ENCODE measurements at places on chromosomes 4 and X.

DNA sequence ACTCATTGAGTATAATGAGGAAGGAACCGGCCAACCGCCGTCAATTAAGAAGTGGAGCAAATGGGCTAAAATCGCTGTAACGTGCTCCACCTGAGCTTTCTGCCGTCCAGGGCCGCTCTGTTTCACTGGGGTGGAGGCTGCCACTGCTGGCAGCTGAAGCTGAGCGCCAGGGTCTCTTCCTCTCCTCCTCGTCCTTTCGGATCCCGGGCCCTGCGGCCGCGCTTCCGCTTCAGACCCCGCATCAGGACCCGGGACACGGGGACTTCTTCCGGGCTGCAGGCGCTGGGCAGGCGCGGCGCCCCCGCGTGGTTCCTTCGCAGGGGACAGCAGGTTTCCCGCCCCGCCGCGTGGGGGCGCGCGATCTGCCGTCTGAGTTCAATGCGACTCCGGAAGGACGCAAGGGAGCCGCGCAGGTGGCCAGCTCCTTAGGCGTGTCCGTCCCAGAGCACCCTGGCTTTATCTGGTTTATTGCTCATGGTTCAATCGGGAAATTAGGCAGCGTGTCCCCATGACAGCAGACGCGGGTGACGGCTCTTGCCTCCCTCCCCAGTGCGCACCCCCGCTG, 519.8 kb downstream of the TRIML1 start:
- DNase-seq = no peak

GRCh38 chr4:40953283-40954087, 203.7 kb downstream of the NSUN7 start:
- DNase-seq = no peak

DNA sequence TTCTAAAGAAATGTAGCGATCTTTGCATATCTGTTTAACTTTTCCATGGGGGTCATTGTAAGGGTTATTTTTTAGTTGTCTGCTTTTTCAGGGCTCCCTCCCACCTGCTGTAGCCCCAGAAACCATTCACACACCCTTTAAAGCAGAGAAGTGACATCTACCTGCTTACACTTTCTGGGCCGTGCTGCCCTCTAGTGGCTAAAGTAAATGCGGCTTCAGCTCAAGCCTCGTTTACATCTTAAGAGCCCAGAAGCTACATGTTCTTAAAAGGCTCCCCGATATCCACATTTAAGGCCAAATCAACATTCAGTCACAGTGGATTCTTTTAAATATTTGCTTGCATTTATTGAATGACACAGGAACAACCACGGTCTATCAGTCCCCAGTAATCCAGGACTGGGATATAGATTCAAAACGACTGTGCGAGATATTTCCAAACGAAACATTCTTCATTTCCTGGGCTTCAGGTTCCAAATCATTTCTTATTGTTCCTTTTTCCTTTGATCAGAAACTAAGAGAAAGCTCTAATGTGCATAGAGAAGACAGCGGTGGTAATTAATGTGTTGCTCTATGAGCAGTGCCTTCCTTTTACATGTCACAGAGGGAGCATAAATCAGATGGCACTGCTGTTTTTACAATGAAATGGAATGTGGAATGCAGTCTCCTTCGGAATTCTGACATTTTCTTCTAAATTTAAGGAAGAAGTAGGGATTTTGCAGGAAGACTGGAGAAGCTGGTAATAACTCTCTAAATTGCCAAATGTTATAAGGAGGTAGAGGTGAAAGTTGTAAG, 119.9 kb downstream of the RASGEF1B start:
- DNase-seq = peak; percentile 57

DNA sequence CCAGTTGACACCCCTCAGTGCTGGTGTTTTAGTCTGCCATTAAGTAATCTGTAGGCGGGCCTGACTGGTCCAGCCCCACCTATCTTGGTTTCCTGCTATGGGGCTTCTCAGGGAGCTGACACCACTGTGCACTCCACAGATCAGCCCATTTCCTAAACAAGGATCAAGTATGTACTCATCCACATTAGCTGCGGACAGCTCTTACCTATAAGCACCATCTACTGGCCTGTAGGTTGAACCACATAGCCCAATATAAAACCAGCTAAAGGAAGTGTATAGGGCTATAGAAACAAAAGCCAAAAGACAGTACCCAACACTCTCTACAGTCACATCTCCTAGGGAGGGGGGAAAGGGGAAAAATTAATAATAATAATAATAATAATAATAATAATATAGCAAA, 353.5 kb upstream of the CXorf51B start:
- no peak for DNase-seq

- DNase-seq = peak; percentile 42
Measured at GRCh38 chr4:181200076-181200475, 1043.1 kb upstream of the TENM3 start.

GRCh38 chr4:56906489-56907393, 959 bp upstream of the REST start:
- peak; percentile 4 for DNase-seq

DNA sequence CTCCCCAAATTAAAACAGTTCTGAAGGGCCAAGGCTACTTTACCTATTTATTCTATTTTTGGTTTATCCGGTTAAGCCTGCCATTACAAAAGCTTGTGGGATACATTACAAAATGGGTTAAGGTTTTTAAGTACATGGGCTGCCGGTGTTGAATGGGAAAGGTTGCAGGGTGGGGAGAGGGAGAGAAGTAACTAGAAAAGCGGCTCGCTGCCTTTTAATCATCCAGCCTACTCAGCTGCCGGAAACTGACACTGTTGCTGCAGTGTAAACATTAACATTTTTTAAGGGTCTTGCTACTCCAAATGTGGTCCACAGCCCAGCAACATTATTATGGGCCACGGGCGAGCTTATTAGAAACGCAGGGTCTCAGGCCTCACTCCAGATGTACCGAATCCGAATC, 1.5 kb upstream of the IL1RAPL1 start:
- no peak for DNase-seq

DNA sequence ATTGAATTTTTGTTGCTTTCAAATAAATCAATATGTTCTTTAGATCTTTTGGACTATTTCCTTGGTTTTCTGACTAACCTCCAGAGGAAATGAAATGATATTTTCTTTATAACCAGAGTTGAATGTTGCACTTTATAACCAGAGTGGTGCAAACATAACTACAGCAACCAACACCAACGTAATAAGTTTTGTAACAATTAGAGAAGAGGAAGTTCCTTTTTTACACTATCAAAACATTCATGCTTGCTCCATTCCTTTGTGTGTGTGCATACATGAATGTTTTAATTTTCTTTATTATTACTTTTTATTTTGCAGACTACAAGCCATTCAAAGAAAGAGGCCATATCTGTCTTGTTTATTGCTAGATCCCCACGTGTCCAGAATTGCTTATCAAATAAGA, 193.0 kb upstream of the PPP3CA start:
- DNase-seq = no peak

DNA sequence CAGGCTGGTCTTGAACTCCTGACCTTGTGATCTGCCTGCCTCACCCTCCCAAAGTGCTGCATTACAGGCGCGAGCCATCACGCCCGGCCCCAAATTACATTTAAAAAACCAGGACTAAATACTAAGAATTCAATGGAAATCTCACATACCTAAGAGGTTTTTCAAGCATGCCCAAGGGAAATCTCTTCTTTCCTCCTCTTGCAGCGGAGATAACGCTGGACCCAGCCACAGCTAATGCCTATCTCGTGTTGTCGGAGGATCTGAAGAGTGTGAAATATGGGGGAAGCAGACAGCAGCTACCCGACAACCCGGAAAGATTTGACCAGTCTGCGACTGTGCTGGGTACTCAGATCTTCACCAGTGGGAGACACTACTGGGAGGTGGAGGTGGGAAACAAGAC, 7.4 kb downstream of the TRIML1 start:
- no peak for DNase-seq

DNA sequence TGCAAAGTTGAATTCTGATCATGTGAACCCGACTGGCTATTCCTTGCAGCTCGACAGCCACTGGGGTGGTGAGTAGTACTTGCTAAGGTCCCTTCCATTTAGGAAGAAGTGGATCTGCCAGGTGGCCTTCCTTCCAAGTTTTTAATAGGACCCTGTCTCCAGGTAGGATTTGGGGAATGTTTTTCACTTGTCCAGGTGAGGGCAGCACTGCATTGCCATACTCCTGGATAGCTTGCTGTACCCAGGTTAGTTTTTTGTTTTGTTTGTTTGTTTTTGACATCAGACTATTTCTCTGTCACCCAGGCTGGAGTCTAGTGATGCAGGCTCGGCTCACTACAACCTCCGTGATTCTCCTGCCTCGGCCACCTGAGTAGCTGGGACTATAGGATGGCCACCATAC, 29.8 kb downstream of the SAGE1 start:
- DNase-seq = peak; percentile 2

DNA sequence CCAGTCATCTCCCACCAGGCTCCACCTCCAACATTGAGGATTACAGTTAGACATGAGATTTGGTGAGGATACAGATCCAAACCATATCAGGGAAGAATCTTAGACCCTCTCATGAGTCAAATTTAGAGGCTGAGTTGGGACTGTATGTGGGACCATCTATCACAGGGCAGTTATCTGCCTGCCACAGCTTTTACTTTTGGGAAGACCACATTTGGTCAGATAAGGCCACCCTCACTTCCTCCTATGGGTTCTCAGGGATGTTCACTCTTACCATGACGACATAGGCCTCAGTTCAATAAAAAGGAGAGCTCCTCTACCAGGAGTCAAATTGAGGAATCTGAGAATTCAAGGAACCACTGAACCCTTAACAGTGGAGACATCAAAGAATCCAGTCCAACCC, 2.1 kb downstream of the MAGEB2 start:
- DNase-seq = no peak

DNA sequence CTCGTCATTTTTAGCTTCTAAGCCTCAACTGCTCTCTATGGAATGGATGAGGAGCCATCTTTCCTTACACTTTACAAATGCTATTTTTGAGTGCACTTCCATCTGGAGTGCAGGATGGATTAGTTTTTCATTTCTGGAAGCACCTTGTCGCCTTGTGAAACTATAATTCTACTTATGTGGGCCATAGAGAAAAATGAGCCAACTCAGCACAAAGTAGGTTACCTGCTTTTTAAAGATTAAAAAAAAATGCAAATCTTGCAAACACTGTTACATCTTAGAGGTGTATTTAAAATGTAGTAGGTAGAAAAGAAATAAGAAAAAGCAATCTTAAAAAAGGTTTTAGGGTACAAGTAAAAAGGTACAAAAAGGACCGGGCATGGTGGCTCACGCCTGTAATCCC, 10.9 kb downstream of the BOD1L1 start:
- DNase-seq = no peak

GRCh38 chr4:94488670-94489069, 36.9 kb downstream of the PDLIM5 start:
- peak; percentile 96 for DNase-seq

DNA sequence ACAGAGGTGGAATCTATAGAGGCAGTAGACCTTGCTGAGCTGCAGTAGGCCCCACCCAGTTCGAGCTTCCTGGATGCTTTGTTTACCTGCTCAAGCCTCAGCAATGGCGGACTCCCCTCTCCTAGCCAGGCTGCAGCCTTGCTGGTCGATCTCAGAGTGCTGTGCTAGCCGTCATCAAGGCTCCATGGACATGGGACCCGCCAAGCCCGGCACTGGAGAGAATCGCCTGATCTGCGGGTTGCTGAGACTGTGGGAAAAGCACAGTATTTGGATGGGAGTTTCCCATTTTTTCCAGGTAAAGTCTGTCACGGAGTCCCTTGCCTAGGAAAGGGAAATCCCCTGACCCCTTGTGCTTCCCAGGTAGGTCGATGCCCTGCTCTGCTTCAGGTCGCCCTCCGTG, 124.8 kb upstream of the KLF8 start:
- DNase-seq = no peak

GRCh38 chrX:150408561-150408960, 45.4 kb downstream of the MAMLD1 start:
- no peak for DNase-seq

DNA sequence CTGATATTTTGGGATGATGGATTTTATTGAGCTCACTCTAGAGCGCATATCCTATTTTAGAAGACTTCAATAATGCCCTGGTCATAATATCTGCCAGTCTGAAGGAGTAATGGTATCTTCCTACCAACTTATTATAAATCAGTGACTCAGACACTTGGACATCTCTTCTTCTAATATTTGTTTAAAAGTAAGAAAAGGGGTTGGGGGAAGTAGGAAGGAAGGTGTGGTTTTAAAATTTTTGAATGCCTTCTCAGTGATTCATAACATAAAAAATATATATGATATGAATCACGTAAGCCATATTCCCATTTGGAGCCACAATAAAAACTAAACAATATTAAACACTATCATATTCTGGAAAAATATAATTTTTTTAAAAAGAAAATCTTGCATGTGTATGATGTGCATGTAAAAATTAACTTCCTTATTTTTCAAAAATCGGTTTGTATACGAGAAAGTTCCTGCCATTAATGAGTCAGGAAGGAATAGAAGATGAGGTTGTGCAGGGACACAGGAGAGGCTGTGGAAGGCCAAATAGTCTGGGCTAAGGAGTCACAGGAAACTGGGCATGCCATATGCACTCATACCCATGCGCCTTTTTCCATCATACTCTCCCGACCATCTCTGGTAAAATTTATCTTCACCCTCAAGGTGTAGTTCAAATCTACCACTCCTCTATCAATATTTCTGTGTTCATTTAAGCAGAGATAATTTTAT, 286.5 kb downstream of the EPHA5 start:
- peak; percentile 85 for DNase-seq

DNA sequence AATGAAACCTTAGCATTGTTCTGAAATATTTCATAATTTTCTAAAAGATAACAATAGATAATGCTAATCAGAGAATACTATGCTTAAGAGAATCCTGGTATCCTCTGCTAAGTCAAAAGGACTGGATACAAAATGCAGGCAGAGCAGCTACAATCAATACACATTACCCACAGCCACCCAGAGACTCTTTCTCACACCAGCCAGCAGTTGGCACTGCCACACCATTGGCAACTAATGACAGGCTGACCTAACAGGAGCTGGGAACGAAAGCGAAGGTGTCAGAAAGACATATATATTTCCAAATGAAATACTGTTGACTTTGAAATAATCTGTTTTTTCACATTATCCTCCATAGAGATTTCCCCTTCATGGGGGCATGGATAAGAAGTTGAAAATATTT, 122.6 kb upstream of the PLAC1 start:
- no peak for DNase-seq

- no peak for DNase-seq
Measured at GRCh38 chr4:86630629-86631028, 36.5 kb downstream of the PTPN13 start.

- no peak for DNase-seq
Measured at GRCh38 chrX:42384956-42385355, 393.0 kb downstream of the PPP1R2C start.

DNA sequence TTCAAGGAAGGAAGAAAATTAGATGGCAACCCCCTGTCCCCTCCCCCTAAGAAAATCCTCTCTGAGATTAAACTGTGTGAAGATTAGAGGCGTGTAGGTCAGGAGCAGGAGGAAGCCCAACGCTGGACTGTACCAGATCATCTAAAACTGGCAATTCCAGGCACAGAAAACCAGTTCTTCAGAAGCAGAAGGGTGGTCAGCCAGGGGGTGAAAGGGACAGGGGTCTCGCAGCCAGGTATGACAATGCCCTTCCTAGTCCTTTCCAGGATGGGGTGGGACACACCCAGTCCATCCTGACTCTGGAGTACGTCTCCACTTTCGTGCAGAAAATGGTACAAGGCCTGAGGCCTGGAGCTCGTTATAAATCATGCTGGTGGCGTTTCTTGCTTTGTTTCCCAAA, 3.3 kb upstream of the RHOH start:
- DNase-seq = no peak

All from ELR (cell line).